ENCODE measurements at places on chromosomes 16 and 17.

DNA sequence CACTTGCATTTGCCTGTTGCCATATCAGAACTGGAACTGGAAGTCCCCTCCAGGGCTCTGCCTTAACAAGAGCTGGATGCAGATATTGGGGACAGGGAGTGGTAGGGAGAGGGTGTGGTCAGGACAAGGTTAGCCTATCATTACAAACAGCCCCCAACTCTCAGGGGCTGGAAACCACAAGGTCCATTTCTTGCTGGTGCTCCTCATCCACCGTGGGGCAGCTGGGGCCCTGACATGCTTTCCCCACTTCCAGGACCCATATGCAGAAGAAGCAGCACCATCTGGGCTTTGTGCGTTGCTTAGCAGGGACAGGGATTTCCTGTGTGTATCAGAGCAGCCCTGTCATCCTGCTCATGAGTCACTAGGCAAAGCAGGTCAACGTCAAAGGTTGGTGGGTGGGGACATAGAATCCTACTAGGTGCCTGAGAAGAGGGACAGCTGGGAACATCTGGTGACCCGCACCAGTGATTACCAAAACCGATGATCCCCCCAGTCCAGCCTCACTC is 26.9 kb downstream of the RGS9 start:
- H3K27ac ChIP-seq = peak overlapping the region; percentile 87
- H3K4me3 ChIP-seq = no peak overlapping the region
- no peaks in the 10 kb centered on the region for H3K27me3 ChIP-seq

DNA sequence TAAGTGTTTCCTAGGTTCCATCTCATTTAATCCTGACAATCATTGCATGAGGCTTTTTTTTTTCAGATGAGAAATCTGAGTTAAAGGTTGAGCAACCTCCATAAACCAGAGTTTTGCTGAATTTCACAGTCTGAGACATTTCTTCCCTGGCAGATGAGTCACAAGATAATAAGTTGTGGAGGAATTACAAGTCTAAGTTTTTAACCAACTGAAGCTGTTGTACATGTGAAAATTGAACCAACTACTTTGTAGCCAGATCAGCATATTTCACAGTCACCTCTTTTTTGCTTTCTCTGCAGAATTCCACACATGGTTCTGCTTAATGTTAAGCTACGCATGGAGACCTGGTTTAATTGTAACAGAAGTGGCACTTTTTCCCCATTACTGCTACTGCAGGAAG is 765.6 kb downstream of the CDH11 start:
- no peak overlapping the region for H3K4me3 ChIP-seq
- no peaks in the 10 kb centered on the region for H3K36me3 ChIP-seq
- DNase-seq = no peak
- no peaks in the 10 kb centered on the region for H3K4me1 ChIP-seq

- no peak overlapping the region for H3K27ac ChIP-seq
- no peaks in the 10 kb centered on the region for H3K27me3 ChIP-seq
- H3K4me1 ChIP-seq = peaks cover 3% of the 10 kb centered on the region
- DNase-seq = no peak
Measured at GRCh38 chr17:43377056-43377810, 21.6 kb upstream of the ARL4D start.

- H3K27ac ChIP-seq = peak overlapping the region; percentile 99
- H3K4me1 ChIP-seq = peaks cover 37% of the 10 kb centered on the region
- H3K27me3 ChIP-seq = no peaks in the 10 kb centered on the region
- H3K4me3 ChIP-seq = peak overlapping the region; percentile 92
Measured at GRCh38 chr16:9092978-9093344, 1.5 kb downstream of the HAPSTR1 start.

- H3K27ac ChIP-seq = no peak overlapping the region
- H3K4me1 ChIP-seq = peaks cover 10% of the 10 kb centered on the region
- H3K27me3 ChIP-seq = no peaks in the 10 kb centered on the region
- no peak overlapping the region for H3K4me3 ChIP-seq
- peaks cover 11% of the 10 kb centered on the region for H3K36me3 ChIP-seq
Measured at GRCh38 chr17:8192070-8192815, 2.3 kb upstream of the BORCS6 start.

DNA sequence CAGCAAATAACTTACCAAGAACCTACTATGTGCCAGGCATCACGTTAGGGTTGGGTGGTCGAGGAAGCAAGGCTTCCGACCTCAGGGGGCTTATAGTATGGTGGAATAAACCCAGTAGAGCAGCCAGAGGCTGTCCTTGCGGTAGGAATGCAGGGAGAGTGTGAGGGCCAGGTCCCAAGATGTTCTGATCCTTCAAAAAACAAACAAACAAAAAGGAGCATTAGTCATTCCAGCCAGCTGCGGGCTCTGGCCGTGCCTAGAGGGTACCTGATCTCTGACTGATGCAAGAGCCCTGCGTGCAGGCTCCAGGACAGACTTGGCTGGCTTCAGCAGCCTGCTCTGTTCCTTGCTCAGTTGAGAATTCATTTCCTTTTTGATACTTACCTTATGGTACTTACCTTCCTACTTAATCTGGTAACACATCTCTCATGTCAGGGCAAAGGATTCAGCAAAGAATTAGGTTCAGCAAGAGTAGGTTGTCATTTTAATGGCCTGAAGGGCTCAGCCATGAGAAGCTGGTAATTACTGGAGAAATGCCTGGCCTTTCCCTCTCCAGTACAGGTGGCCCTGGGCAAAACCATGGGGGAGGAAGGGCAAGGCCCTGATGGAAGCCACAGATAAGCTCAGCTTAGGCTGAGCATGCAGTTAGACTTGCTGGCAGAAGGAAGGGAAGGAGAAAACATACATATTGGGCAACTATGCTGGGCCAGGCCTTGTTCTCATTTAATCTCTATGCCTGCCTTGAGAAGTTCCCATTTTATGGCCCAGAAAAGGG is 18.4 kb downstream of the CYB5D2 start:
- no peaks in the 10 kb centered on the region for H3K27me3 ChIP-seq
- DNase-seq = no peak
- no peak overlapping the region for H3K4me3 ChIP-seq
- H3K4me1 ChIP-seq = no peaks in the 10 kb centered on the region
- H3K27ac ChIP-seq = peak overlapping the region; percentile 26
- peaks cover 21% of the 10 kb centered on the region for H3K36me3 ChIP-seq

DNA sequence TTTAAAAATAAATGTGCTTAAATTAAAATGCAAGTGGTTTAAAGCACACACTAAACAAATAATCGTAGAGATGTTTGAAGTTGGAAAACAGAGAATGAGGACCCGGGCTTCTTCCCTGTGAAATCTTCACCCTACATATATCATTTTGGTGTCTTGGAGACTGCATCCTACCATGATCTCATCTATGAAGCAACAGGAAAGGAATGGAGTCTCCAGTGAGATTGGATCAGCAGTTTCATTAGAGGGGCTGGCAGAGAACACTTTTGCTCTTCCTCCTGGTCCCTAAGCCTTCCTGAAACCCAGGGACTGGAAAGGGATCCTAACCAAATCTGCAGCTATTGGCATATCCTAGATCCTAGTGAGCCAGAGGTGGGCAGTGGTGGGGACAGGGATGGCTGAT is 85.0 kb downstream of the GRIN2A start:
- no peaks in the 10 kb centered on the region for H3K36me3 ChIP-seq
- no peaks in the 10 kb centered on the region for H3K27me3 ChIP-seq
- no peak overlapping the region for H3K4me3 ChIP-seq
- no peak for DNase-seq
- H3K27ac ChIP-seq = no peak overlapping the region

DNA sequence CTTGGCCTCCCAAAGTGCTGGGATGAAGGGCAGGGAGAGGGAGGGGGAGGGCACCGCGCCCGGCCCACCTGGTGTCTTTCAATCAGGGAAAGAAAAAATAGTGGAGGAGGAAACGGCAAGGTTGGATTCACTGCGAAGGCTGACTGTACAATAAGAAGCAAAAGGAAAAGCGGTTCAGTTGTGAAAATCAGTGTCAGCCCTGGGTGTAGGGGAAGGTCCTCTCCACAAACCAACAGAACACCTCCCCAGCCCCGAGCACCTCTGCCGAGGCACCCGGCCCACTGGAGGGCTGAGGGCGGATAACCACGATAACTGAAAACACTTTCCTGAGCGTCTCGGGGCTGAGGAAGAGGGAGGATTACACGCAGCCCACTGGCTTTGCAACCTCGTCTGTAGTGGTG is 1.4 kb upstream of the SPG7 start:
- peaks cover 44% of the 10 kb centered on the region for H3K36me3 ChIP-seq
- H3K4me3 ChIP-seq = peak overlapping the region; percentile 75
- DNase-seq = peak; percentile 58

DNA sequence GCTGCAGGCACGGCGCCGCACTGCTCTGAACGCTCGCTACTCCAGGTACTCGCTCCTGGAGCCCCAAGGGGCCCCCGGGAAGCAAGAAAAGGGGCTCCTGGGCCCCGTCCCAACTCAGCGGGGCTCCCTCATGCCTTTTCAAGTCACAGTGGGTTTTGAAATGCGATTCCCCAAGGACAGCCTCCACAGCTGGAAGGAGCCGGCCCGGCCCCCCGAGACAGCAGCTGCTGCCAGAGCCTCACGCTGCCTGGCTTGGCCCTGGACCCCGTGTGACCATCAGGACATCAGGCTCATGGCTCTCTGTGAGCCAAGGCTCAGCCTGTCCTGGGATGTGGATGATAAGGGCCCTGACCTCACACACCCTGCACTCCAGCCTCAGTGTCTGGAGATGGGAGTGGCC is 80.6 kb downstream of the LMF1 start:
- peaks cover 5% of the 10 kb centered on the region for H3K36me3 ChIP-seq
- no peak overlapping the region for H3K4me3 ChIP-seq
- DNase-seq = no peak
- no peaks in the 10 kb centered on the region for H3K27me3 ChIP-seq
- H3K27ac ChIP-seq = peak overlapping the region; percentile 53

GRCh38 chr16:1221628-1222552 is 3.2 kb downstream of the TPSG1 start:
- no peak overlapping the region for H3K4me3 ChIP-seq
- H3K4me1 ChIP-seq = peaks cover 1% of the 10 kb centered on the region
- no peak overlapping the region for H3K27ac ChIP-seq
- no peak for DNase-seq

GRCh38 chr16:30956601-30957455 is 726 bp upstream of the SETD1A start:
- DNase-seq = peak; percentile 77
- peak overlapping the region; percentile 95 for H3K4me3 ChIP-seq
- H3K27ac ChIP-seq = peak overlapping the region; percentile 97
- peaks cover 51% of the 10 kb centered on the region for H3K36me3 ChIP-seq

DNA sequence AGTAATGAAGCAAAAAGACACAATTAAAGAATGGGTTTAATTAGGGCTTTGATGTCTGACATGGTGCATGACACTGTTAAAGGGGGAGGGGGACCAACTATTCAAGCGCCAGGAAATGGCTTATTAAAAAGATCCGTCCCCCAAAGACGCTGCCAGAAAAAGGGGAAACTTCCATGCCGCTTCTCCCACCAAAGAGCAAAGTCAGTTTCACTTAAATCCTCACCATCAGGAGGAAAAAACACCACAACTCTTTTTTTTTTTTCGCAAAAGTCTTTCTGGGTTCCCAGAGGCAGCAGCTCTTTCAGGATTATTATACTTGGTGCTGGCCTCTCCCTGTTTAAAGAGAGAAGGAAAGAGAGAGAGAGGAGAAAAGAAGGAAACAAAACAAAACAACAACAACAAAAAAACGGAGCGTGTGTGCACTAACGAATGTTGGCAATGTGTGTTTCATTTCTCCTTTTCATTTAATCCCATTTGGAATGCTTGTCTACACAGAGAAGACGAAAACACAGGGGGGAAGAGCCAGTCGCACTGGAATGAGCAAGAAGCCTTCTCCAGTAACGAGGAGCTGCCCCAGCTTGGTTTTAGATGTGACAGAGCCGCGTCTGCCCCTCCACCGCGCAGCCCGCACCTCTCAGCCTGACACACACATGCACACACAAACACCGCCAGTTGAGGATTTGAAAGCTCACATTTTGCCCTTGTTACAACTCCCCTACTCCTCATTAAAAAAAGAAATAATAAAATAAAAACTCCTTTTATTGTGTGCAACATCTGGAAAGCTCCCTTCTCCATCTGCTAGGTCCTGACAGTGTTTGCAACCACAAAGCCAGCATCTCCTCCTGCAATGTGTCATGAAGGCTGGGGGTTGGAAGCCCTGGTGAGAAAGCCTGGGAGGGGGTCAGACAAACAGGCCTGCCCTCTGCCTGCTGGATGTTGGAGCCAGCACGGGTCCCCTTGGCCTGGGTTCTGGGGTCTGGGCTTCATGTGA is 32.7 kb upstream of the AXIN2 start:
- H3K36me3 ChIP-seq = no peaks in the 10 kb centered on the region
- no peak for DNase-seq
- H3K4me3 ChIP-seq = no peak overlapping the region
- H3K27me3 ChIP-seq = peaks cover 28% of the 10 kb centered on the region
- no peak overlapping the region for H3K27ac ChIP-seq

DNA sequence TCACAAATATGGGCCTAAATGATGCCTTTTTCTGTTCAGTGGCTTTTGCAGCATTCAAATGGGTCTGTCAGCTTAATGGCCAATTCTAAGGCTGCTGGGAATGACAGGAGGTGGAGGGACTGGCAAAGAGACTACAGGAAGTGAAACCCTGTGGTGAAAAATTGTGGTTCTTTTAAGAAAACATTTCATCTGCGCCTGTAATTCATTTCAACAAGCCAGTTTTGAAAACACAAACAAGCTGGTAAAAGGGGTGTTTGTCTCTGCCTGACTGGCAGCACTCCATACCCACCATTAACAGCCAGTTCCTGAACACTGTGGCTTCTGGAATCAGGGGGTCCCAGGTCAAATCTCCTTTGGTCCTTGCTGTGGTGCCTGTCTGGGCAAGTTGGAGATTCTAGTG is 3.6 kb upstream of the KDM8 start:
- H3K27me3 ChIP-seq = no peaks in the 10 kb centered on the region
- H3K27ac ChIP-seq = peak overlapping the region; percentile 90
- peaks cover 19% of the 10 kb centered on the region for H3K36me3 ChIP-seq
- peak overlapping the region; percentile 71 for H3K4me3 ChIP-seq
- DNase-seq = no peak
- peaks cover 63% of the 10 kb centered on the region for H3K4me1 ChIP-seq

- no peaks in the 10 kb centered on the region for H3K27me3 ChIP-seq
- H3K27ac ChIP-seq = no peak overlapping the region
- no peak for DNase-seq
- H3K4me3 ChIP-seq = no peak overlapping the region
- peaks cover 4% of the 10 kb centered on the region for H3K36me3 ChIP-seq
- H3K4me1 ChIP-seq = peaks cover 36% of the 10 kb centered on the region
Measured at GRCh38 chr16:50183316-50183715, 30.2 kb downstream of the TENT4B start.
